ENCODE measurements at places on chromosomes 16 and 17.

GRCh38 chr16:28010671-28011070 lies 52.8 kb downstream of the GSG1L start:
- no peak for DNase-seq

DNA sequence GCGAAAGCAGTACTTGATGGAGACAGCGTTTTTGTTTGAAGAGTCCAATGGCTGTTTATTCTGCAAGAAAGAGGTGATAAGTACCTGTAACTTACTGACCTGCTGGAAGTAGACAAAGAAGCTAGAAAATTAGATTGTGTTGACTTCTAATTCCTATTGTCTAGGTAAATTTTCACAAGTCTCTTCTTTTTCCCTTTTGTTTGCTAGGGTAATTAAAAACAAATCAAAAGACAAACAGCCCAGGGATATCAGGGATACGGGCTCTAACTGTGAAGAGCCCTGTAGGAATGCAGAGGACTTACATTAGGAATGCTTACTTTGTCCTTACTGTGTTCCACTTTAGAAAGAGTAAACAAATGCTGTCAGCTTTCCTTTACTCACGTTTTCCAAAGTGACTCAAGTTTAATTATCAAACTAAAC lies 7.0 kb downstream of the PSME3IP1 start:
- no peak for DNase-seq

GRCh38 chr17:50289278-50289677 lies 15.0 kb downstream of the TMEM92 start:
- DNase-seq: no peak

GRCh38 chr17:73867056-73867455 lies 222.8 kb upstream of the SDK2 start:
- DNase-seq: no peak

- no peak for DNase-seq
Observed at GRCh38 chr16:11084484-11084875, 140.1 kb downstream of the CLEC16A start.

DNA sequence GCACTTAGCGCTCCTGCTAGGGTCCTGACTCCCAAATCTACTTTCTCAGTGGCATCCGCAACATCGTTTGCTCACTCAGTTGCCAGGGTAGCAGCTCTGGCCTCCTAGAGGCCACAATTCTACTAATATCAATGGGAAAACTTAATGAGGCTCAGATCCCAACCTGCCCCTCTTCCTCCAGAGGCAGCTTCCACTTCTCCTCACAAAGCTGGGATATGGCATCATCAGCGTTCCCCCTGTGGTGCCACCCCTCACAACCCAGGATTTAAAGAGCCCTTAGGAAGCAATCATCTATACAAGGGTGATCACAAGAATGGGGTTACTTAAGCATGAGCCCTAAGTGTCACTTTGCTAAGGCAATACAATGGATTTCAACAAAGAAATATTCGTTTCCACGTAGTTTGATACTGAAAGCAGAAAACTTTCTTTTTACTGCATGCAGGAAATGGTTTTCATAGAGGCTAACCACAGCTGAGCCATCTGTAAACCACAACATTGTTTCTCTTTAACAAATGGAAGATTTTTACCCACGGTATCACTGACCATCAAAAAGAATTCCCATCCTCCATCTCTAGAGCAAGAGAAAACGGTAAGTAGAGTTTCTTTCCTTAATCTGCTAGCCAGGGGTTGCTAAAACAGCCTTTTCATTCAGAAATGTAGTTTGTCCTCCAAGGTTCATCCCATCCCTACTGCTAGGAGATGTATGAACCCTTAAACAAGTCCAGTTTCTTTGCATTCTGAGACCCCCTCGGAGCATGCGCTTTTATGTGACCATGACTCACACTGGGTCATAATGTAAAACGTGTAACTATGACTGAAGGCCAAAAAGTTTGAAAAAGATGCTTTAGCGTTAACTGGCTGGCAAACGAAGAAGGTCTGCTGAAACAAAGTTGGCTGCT lies 68.3 kb upstream of the BCAR1 start:
- no peak for DNase-seq

GRCh38 chr17:28388106-28388505 lies 16.6 kb downstream of the SARM1 start:
- DNase-seq: no peak

GRCh38 chr16:77299395-77299794 lies 100.2 kb downstream of the SYCE1L start:
- no peak for DNase-seq

- no peak for DNase-seq
Observed at GRCh38 chr17:15957206-15957605, 12.3 kb downstream of the ADORA2B start.

DNA sequence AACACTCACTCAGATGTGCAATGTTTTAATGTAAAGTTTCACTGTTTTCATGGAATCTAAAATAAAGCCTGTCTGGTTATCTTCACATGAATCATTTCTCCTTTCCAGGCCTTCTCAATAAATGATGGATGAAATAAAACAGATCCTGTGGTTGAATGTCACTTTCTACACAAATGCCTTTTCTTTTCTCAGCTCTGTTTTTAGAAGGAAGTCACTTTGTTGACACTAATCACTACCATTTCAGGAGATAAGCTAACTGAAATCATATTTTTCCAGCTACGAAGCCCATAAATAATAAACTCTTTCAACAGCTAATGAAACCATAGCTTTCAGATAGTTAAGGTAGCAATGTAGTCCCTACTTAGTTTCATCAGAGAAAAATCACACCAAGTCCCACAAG lies 17.9 kb downstream of the NME2 start:
- DNase-seq: no peak

GRCh38 chr17:21201298-21201595 lies 12.7 kb downstream of the TMEM11 start:
- no peak for DNase-seq

- DNase-seq: no peak
Observed at GRCh38 chr17:34680151-34680550, 100.8 kb downstream of the TMEM132E start.

- no peak for DNase-seq
Observed at GRCh38 chr16:58492735-58493134, 7.2 kb upstream of the NDRG4 start.

- DNase-seq: no peak
Observed at GRCh38 chr16:80463326-80463725, 77.5 kb upstream of the DYNLRB2 start.

- DNase-seq: no peak
Observed at GRCh38 chr17:77213778-77214132, 73.0 kb downstream of the SEC14L1 start.

- DNase-seq: no peak
Observed at GRCh38 chr16:83586461-83587200, 221.1 kb upstream of the HSBP1 start.

- DNase-seq: no peak
Observed at GRCh38 chr16:74795104-74795503, 20.5 kb upstream of the FA2H start.

DNA sequence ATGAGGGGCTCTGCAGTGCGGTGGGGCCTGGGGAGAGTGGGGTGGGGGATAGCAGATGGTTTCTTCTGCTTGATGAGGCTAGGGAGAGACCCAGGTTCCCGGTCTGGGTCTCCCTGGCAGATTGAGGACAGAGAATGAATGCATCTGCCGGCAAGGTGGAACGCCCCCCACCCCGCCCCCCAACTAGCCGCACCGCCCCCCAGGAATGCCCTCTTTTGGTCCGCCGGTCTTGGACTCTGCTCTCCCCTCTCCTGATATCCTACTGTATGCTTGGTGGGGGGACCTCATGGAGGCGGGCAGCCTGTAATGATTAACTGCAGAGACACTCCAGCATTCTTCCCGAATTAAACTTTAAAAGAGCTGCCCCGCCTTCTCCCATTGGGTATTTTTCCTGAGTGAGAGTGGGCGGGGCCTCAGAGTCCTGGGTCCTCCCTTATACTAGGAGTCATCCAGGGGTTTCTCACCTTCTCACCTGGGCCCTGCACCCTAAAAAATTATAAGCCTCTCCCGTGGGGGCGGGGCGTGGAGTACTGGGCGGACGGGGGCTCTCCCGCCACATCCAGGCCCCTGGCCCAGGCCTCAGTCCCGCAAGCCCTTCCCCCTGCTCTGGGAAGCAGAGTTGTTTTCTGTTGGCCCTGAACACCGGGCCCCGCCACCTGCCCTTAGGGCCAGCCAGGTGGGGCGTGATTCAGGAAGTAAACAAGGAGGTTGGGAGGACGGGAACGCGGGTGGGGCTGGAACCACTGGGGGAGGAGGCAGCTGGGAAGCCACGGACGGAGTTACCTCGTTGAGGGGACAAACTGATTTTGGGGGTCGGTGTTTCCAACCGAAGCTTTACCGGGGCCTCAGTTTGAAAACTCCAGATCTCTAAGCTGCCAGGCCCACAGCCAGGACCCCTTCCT lies 1.5 kb downstream of the GRB7 start:
- no peak for DNase-seq

DNA sequence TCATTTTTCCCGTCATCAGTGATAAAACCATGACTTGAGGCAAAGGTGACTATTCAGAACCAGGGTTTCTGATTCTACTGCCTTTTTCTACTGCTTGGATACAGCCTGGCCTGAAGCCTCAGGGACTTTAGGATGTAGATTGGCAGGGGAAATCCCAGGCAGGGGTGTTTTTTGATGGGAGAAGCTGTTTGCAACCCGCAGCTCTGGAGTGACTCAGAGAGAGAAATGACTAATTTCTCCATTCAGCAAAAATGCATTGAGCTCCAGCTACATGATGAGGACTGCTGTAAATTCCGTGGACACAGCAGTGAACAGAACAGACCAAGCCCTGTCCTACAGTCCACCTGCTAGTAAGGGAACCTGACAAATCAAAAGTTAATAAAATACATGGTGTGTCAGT lies 560.6 kb downstream of the CDH13 start:
- no peak for DNase-seq

DNA sequence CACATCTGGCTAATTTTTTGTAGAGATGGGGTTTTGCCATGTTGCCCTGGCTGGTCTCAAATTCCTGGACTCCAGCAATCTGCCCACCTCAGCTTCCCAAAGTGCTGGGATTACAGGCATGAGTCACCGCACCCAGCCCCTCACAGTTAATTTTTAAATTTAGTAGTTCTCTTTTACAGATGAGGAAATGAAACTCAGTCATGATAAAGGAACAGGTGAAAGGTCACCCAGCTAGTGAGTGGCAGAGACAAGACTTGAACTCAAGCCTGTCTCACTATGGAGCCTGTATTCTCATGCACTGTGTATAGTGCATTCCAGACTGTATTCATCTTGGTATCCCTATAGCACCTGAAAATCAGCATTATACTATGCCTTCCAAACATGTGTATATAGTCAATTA lies 77.1 kb upstream of the WSB1 start:
- DNase-seq: no peak

DNA sequence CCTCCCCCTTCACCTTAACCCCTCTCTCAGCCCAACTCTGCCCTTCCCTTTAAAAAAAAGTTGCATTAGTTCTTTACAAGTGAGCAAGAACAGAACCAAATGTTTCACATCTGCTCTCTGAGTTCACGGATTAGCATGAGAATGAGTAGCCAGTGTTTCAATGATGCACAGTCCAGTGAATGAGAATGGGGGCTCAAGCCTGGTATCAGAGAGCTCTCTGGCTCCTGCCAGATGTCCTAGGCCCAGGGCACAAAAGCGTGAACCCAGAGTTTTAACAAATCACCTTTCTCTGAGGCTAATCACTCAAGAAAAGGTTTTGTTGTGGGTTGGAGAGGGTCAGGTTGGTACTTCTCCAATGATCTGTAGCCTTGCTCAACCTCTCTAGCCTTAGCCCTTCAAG lies 41.5 kb upstream of the HS3ST3A1 start:
- no peak for DNase-seq

DNA sequence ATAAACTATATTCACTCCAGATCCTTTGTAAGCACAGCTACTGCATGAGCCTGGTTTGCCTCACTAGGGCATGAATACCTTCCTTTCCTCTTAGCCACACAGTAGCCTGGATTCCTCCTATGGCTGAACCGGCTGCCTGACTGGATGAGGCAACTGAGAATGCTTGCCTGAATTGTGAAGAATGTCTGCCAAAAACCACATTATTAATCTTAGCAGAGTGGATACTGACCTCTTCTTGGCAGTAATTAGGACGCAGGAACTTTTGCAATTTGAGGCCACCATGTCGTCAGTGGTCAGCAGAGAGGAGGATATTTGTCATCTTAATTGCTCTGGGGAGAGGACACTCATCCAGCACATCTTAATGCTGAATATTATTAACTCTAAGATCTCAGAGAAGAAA lies 651.8 kb upstream of the GOT2 start:
- DNase-seq: no peak

- no peak for DNase-seq
Observed at GRCh38 chr16:2769675-2770056, 7.4 kb downstream of the ELOB start.

GRCh38 chr17:13520899-13521572 lies 80.7 kb downstream of the HS3ST3A1 start:
- DNase-seq: no peak

DNA sequence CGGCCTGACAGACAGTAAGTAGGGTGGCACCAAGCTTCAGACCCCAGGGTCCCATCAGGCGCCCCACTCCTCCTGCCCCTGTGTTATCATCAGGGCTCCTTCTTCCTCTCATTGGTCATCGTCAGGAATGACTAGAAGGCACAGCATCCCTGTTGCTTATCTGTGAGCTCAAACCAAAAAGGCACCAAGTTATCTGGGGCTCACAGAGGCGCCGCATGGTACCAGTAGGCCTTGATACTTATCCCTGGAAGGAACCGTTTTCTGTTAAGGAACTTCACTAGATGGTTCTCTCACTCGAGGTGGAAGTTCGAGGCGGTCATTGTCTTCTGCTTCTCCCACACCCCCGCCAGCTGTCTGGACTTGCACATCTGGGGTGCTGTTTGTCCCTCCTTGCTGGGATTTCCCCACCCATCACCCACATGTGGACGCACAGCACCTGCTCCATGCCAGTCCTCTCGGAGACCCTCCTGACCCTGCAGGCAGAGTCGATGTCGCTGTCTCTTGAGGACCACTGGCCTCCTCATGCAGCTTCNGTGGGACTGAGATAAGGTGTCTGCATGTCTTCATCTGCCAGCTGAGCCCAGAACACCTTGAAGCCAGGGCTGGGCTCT lies 52.1 kb downstream of the METRNL start:
- DNase-seq: no peak

- no peak for DNase-seq
Observed at GRCh38 chr17:17017343-17018014, 24.8 kb upstream of the MPRIP start.

DNA sequence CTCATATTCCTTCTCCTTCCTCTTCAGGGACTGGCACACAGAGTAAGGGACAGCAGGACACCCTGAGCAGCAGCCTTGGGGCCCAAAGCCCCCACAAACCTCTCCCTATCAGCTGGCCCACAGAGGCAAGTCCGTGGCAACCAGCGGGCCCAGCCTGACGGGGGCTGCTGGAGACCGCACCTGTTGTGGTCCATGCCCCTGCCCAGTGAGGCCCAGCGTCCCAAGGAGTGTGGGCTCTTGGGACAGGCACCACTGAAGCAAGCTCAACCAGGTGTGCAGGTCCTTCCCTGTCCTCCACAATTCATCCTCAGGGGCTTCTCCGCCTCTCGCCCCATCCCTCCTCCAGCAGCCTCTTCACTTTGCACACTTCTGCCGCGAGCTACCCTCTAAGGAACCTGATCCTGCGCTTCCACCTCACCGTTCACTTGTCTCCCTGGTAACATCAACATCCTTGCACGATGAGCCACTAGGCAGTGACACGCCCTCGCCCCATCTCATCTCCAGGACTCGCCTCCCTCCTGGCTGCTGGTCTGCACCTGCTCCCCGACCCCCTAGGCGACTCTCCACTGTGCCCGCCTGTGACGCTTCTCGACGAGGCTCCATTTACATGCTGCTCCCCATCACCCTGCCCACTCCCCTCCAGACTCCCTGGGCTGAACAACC lies 12.7 kb downstream of the MNT start:
- no peak for DNase-seq

All from HEK293T (cell line).